Fibroblast of the aortic adventitia (primary cell): ENCODE measurements at places on chromosomes 7 and 10. TPM values are rescaled to one million over a fixed set of nuclear protein-coding genes. Genes with fewer than 3 reads are reported as not detected.

The SLC26A3 gene
- not detected in 2 replicates for total RNA-seq

The CYP2C18 gene
- total RNA-seq: not detected in 2 replicates

The SPACDR gene
- total RNA-seq: 0.27 TPM in 1 of 2 replicates, not detected in the other

The FOXI2 gene
- total RNA-seq: not detected in 2 replicates

DNA sequence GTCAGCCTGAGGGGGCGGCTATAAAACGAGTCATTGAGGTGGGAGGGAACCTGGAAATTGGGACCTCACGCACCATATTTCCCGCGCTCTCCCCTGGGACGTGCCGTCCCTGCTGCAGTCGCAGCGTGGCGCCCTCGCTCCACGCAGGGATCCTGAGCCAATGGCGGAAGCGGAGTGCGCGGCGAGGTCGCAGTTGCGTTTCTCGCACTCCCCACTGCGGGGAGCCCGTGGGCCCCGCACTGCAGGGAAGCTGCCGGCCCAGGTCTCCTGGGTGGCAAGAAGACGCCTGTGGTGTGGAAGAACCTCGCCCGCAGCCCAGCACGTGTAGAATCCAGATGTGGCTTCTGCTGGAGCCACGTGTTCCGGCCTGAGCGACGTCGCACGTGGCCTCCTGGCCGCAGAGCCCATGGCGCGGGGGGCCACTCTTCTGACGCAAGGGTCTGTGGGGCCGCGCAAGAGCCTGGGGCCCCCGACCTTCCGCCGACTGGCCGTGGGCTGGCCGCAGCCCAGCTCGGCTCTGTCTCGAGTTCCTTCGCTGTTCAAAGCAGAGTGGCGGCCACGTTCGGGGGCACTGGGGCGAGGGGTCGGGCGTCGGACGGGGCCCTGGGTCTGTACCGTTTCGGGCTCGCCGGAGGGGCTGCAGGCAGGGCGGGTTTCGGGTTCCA, 26.4 kb downstream of the HIF1AN start:
- DNase-seq: peak; percentile 55

GRCh38 chr7:123492485-123492884, 41.9 kb downstream of the IQUB start:
- no peak for DNase-seq

GRCh38 chr7:149615690-149616270, 118.2 kb upstream of the ZNF746 start:
- no peak for DNase-seq

- peak; percentile 85 for DNase-seq
Observed at GRCh38 chr10:13371897-13372470, 23.9 kb upstream of the SEPHS1 start.

DNA sequence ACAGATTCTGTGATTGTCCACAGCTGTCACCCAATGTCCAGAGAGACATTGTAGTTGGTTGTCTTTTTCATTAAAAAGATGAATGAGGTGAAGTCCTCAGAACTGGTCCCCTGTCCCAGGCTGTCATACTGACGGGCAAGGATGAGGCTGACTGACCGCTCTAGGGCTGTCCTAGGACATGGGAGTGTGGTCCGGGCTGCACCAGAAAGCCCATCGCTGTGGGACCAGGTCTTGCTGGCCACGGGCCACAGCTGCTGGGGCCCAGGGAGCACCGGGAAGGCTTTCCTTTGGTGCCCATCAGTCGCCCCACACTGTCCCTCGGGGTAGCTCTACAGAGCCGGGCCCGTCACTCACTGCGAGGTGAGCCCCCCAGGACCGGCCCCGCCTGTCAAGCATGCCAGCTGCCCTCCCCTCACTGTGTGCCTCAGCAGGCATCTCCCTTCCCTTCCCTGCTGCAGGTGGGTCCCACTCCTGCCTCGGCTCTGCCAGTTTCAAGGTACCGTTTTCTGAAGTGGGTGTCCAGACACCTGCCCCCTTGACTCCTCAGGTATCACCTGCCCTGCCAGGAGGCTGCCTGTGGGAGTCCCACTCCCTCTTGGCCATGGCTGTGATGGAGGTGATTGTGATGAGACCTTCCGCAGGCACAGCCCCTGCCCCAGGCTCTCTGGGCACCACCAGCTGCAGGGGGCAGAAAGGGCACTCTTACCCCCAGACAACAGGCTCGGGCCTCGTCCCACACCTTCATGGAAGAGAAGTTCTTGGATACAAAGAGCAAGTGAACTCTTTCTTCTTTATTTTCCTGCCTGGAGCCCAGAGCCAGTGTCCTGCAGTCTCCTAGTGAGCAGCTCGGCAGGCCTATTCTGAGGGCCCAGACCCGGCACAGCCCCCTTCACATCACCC, 21.7 kb downstream of the LRRC27 start:
- DNase-seq: no peak

DNA sequence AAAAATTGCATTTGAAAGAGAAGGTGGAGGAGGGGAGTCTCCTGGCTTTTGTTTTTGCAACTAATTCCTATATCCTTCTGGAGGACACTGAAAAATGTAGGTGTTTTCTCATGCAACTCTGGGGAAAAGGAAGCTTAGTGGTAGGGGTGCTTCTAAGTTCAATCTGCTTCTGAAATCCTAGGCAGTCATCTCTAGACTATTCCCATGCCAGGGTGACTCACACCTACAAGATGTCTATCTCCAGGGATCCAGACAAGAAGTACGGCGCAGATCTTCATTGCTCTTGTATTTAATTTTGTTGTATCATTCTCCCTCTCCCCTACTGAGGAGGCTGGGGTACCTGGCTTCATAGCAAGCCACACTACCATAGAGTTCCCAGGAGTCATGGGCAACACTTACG, 258.8 kb downstream of the PHF14 start:
- no peak for DNase-seq

DNA sequence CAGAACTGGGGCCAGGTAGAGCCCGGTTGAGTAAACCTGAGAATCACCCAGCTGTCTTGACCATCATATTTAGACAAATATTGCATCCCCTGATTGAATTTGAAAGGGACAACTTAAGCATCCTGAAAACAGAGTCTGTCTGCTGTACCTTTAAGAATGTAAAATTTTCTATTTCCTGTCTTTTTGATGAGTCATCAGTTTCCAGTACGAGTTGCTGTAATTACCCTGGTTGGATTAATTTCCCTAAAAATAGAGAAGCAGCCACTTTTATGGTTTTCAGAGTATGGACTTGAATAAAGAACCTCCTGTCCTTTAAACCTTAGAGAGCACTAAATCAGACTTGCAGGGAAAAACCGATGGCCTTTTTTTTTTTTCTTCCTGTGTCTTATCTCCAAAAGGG, 164.6 kb upstream of the SH2B2 start:
- DNase-seq: peak; percentile 61

GRCh38 chr7:26159243-26159642, 7.2 kb downstream of the NFE2L3 start:
- DNase-seq: no peak

- DNase-seq: no peak
Observed at GRCh38 chr7:86980223-86980622, 79.2 kb downstream of the ELAPOR2 start.

DNA sequence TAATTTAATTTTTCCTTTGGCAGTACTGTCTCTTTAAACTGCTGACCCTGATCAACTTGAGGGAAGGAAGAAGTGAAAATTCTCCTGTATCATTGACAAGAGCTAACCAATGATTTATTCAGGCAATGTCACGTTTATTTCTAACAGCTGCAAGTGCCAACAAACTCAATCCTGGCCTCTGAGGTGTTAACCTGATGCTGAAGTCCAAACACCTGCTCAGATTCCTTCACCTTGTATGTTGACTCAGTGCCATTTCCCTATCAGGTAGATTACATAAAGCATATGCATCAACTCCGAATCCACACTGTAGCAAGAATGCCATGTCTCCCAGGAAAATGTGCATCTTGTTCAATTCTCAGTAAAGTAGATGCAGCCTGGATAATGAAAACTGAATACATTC, 820.0 kb downstream of the XPNPEP1 start:
- DNase-seq: no peak

- peak; percentile 25 for DNase-seq
Observed at GRCh38 chr7:75951506-75951905, 36.6 kb downstream of the POR start.

GRCh38 chr7:34727464-34727995, 69.5 kb downstream of the NPSR1 start:
- no peak for DNase-seq

DNA sequence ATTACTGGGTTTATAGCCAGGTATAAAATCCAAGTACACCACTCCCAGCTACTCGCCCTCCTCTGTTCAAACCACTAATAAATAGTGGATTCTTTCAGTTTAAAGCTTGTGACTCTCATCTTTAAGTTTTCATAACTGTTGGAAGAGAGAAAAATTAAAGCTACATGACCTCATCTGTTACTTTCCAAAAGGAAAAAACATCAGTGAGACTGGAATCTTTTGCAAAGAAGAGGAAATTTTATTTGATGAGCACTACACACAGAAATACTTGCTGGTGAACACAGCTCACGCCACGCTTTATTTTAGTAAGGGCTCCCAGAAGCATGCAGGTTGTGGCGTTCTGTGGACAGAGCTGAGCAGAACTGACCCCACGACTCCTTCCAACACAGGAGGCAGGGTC, 527.0 kb upstream of the MGMT start:
- no peak for DNase-seq

GRCh38 chr7:8932751-8933150, 499.3 kb downstream of the NXPH1 start:
- DNase-seq: no peak

- peak; percentile 65 for DNase-seq
Observed at GRCh38 chr7:106485031-106485551, 175.9 kb downstream of the CCDC71L start.
